ENCODE measurements at places on chromosomes 6 and 20.

DNA sequence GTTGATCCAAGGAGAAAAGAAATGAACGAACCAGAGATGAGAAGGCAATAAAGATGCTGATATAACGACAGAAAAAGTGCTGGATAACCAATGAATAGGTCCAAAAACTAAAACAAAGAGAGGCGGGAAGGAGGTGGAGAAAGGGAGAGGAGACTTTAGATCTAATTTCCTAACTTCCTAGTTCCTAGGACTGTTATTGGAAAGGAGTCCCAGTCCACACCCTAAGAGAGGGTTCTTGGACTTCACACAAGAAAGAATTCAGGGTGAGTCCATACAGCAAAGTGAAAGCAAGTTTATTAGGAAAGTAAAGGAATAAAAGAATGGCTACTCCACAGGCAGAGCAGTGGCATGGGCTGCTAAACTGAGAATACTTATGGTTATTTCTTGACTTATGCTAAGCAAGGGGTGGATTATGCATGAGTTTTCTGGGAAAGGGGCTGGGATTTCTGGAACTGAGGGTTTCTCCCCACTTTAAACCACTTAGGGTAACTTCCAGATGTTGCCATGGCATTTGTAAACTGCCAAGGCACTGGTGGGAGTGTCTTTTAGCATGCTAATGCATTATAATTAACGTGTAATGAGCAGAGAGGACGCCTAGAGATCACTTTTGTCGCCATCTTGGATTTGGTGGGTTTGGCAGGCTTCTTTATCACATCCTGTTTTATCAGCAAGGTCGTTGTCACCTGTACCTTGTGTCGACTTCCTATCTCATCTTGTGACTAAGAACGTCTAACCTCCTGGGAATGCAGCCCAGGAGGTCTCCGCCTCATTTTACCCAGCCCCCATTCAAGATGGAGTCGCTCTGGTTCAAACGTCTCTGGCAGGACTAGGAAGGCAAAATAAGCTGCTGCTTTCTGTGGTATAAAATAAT, 60.9 kb upstream of the RBM24 start:
- no peak for DNase-seq

DNA sequence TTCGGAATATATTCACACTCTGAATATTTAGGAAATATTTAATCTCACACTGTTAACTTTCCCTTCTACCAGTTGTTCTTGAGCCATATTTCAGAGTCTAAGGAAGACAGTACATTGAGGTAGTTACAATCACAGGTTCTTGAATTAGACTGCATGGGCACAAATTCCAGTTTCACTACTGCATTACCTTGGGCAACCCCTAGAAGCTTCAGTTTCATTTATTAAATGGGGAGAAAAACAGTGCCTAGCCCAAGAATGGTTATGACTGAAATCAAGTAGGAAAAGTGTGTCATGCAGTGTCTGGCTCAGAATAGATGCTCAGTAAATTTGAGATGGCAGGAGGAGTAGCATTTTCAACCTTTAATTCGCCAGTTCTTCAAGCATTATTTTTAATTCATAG, 124.5 kb upstream of the SAMD5 start:
- DNase-seq: no peak

DNA sequence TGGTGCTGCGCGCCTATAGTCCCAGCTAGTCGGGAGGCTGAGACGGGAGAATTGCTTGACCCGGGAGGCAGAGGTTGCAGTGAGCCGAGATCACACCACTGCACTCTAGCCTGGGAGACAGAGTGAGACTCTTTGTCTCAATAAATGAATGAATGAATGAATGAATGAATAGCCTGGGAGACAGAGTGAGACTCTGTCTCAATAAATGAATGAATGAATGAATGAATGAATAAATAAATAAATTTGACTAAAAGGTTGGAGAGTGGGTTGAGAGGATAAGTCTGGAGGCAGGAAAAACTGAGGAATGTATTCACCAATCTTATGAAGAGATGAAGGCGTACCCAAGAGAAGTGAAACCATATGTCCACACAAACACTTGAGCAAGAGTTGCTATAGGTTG, 24.5 kb upstream of the RPP40 start:
- no peak for DNase-seq

GRCh38 chr20:64240243-64241015, 15.1 kb upstream of the PCMTD2 start:
- no peak for DNase-seq

- DNase-seq: no peak
Measured at GRCh38 chr6:154593122-154593521, 82.6 kb upstream of the CNKSR3 start.

DNA sequence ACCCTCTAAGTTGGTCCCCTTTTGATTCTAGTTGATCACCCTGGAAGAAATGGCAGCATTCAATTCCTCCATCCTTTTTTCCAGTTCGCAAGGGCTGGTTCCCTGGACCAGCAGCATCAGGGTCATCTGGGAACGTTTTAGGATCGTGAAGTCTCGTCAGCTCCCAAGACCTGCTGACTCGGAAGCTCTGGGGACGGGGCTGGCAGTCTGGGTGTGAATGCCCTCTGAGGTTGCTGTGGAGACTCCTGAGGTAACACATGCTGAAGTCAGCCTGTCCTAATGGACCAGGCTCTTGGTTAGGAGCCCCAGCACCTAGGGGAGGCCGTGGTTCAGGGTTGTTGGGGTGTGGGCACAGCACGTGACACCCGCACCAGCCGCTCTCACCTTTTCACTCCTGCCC, 164.1 kb downstream of the SYNDIG1 start:
- DNase-seq: no peak

DNA sequence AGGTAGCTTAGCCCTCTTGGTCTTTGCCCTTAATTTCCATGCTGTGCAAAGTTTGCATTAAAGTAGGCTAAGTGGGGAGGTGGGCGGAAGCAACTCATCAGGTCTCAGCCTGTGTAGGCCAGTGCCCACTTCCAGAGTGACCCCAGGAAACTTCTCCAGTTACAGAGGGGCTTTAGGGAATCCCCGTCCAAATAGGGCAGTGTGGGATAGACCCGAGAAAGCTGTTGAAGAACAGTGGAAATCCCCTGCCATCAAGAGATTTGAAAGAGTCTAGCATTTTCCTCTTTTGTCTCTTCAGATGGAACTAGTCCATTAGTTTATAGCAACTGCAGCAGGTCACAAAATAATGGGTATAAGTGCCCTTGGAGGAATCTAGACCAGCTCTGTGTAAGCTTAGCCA, 20.2 kb downstream of the SF3B5 start:
- no peak for DNase-seq

DNA sequence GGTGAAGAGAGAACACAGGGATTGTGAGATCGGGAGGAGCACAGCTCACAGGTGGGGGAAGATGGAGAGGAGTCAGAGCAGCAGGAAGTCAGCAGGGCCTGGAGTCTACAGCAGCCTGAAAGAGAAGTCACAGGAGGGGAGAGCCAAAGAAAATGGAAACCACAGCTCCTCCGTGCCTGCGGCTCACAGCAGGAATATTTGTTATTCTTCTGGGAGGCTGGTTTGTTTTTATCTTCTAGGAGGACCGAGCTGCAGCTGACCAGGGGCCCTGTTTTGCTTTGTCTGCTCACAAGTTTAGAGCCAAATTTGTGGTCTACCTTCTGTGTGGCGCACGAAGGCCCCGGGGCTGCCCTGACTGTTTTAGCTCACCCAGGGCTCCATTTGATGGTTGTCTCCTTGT, 81.8 kb downstream of the CLIC5 start:
- DNase-seq: no peak

- no peak for DNase-seq
Measured at GRCh38 chr20:35368666-35369423, 42.9 kb downstream of the UQCC1 start.

DNA sequence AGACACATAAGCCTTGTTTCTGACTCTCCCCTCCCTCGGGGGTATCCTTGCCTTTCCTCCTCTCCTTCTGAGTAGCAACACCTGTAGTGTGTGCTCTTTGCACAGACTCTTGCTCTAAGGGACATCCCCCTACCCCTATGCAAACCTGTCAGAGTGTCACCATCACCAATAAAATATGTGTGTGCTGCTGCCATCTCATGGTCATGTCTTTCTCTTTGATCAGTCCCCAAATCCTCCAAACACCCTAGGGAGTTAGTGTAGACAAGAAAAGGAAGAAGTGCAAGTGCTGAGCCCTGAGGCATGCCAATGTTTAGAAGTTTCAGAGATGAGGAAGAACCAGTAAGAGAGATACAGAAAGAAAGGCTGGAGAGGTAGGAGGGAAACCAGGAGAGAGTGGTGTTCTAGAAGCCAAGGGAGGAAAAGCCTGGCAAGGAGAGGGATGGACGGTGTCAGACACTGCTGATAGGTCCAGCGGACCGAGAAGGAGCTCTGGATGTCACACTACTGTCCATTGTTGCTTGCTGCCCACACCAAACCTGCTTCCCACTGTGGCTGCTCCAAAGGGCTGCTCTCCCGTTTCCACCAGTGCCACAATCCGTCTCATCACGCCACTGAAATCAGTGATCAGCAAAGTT, 16.4 kb downstream of the TRMT6 start:
- no peak for DNase-seq

GRCh38 chr6:121302882-121303281, 31.4 kb downstream of the TBC1D32 start:
- no peak for DNase-seq

GRCh38 chr6:13402711-13403110, 74.4 kb upstream of the TBC1D7 start:
- no peak for DNase-seq

DNA sequence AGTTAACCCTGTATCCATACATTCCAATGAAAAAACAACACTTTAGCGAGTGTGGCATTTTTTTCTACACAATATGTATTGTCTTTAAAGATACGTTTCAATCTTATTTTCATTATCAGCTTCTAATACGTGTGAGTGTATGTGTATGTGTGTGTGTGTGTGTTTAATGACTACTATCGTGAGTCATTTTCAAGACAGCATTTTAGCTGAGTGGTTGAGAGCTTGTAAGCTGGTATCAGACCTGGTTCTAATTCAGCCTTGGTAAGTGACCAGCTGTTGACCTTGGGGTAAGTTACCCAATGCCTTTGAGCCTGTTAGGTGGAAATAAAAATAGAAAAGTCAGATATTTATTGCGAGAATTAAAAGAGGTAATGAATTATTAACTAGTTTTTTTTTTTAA, 320.0 kb upstream of the NT5E start:
- no peak for DNase-seq

DNA sequence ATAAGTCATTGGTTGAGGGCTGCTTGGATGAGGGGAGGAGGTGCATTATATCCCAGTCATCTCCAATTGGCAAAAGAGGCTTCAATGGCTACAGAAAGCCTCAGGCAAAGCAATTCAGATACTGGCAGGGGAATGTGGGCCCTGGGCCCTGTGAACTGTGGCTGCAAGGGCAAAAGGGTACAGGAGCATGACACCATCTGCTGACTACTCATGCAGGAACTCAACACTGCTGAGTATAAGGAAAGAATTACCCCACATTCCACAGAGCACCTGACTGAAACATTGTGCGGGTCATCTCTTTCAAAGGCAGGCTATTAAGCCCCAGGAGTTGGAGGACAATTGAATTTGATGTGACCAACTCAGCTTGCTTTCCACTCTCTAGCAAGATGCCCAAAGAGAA, 92.1 kb upstream of the SPTLC3 start:
- DNase-seq: no peak

DNA sequence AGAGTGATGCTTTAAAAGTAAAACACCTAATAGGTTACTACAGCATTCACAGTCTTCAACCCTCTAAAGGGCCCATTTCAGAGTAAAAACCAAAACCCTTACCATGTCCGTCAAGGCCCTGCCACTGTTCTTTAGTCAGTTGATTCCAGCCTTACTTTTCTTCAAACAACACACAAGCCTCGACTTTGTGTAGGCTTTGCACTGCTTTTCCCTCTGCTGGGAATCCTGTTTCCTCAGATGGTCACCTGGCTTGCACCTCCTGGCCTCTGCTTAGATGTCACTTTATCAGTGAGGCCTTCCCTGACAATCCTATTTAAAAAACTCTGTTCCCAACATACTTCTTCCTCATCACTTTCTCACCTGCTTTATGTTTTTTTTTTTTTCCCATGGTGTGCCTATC, 77.1 kb upstream of the FLRT3 start:
- DNase-seq: no peak

- no peak for DNase-seq
Measured at GRCh38 chr6:153553627-153554026, 422.5 kb upstream of the RGS17 start.

DNA sequence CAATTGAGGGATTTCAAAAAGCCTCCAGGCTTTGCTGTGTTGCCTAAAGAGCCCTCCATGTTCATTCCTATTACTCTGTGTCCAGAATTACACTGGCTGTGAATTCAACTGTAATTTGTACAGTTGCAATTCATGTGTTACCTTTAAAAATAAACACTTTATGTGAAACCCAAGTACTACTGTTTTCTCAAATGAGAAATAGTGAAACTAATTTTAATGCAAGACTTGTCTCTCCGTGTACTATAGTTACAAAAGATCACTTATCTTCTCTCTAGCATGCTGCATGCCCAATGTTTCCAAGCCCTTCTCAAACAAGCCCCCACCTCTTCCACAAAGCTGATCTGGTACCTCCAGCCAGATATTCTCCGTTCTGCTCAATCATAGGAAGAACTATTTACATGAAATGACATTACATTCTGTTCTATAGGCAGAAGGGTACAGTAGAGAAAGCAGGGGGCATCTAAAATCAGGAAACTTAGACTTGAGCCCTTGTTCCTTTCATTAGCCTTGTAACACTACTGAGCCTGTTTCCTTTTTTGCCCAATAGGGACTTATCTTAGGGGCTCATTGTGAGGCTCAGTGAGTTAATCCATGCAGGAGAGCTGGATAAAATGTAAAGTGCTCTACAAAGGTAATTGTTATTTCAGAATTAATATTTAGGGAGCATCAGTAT, 12.3 kb upstream of the COL9A1 start:
- DNase-seq: no peak

GRCh38 chr6:147248859-147249258, 44.6 kb downstream of the STXBP5 start:
- DNase-seq: no peak

GRCh38 chr20:1616858-1617434, 2.9 kb downstream of the SIRPB1 start:
- no peak for DNase-seq

DNA sequence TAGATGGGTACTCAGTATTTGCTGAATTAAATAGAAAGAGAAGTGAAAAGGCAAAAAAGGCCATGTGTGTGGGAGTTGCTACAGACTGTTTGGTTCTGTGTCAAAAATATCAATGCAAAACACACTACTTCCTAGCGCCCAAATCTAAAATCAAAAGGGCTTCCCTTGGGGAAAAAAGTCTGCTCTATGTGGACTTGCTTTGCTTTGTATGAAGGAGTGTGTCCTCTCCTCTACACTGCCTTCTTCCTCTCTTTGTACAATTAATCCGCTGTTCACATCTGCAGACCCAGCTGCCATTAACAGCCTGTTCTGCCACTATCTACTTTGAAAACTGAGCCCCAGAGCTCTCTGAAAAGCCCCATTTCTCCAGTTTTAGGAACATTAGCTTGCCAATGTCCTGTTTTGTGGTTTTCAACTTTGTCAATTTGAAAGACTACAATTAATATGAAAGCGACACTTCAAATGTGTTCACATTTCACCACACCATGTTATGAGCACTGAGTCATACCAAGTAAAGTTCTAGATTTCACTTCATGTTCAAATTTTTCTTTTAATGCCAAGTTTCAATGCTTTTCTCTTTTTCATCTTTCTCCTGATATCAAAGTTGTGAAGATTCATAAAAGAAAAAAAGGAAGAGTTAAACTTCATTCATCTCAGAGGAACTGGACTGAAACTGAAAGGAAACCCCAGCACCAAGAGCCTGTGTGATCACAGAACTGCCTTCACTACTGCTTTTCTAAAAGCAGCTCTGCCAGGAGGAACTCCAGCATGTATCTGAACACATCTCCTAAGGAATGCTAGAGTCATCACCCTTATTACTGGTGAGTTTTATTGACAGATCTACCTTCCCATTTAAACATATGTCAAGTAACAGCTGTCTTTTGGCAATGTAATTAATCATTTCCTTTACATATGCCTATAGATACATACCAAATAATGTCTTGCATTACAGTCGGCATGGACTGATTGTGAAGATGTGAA, 102.6 kb downstream of the KIF13A start:
- DNase-seq: no peak

Measured in progenitor cell of endocrine pancreas (in vitro differentiated cells).